ENCODE measurements at places on chromosomes 3 and 15.

DNA sequence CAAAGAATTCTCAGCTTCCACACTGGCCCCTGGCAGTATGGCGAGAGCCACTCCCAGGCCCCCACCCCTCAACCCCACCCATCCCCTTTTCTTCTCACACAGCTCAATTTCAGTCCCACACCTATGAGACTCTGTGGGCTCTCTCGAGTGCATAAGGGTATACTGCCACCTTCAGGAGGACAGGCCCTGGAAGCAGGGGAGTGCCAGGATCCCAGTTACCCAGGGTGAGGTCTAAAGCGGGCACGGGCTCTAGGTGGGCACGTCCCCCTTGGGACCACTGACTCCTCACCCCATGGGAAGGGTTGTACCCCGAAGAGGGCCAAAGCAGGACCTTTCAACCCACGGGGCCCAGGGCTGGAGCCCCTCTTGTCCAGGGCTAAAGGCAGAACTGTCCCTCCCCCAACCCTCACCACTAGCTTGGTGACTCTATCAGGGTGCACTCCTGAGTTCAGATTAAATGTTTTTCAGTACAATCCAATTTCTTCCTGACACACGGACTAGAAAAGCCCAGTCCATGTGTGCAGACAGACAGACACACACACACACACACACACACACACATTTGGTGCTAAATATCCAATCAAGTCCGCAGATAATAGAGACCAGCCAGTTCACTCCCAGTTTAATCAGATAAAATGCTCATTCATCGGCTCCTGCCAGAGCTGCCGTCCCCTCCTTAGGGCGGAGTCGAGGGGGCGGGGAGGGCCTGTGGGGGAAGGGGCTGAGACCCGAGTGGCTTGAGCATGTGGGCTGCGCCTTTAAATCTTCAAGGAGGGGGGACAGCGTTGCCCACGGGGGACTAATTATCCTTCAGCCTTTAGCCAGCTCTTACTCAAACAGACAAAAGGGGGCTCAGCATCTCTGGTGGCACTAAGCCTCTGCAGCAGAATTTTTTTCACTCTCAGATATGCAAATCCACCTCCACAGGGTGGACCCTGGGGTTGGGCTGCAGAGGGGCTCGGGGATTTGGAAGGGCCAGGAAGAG is 59.3 kb downstream of the CYP11A1 start:
- DNase-seq, result no peak

DNA sequence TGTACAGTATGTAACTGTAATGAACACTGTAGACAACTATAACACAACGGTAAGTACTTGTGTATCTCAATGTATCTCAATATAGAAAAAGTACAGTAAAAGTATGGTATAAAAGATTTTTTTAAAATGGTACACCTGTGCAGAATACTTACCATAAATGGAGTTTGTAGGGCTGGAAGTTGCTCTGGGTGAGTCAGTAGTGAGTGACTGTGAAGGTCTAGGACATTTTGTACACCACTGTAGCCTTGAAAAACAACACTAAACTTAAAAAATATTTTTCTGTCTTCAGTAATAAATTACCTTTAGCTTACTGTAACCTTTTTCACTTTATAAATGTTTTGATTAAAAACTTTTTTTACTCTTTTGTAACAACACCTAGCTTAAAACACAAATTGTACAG is 142.9 kb downstream of the ATG7 start:
- DNase-seq, result no peak

- DNase-seq, result no peak
These were observed 223.3 kb upstream of the CCDC54 start for GRCh38 chr3:107153981-107154380.

- no peak for DNase-seq
These were observed 34.7 kb upstream of the SH3BP5 start for GRCh38 chr3:15367059-15367458.
